ENCODE measurements at places on chromosomes 16 and 17.

- no peak for DNase-seq
Measured at GRCh38 chr17:31798205-31798724, 60.8 kb downstream of the COPRS start.

- DNase-seq = no peak
Measured at GRCh38 chr16:2082171-2082982, 34.6 kb downstream of the TSC2 start.

DNA sequence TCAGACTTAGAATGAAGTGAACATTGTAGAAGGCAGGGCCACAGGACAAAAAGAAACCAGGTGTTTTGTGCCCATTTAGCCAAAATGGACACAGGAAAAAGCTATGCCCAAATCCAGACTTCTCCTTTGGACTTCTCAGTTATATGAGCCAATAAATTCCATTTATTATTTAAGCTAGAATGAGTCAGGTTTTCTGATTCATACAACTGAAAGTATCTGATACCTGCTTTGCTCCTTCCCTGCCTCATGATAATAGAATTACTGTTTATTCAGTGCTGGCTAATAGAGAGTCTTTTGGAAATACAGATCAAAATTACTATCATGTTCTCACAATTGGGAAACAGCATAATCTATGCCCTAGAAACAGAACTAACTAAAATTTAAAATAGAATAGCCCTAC, 8.7 kb upstream of the CPD start:
- DNase-seq = no peak

- peak; percentile 63 for DNase-seq
Measured at GRCh38 chr17:21166595-21167210, 39.9 kb downstream of the DHRS7B start.

- peak; percentile 80 for DNase-seq
Measured at GRCh38 chr17:78381601-78382232, 3.3 kb downstream of the PGS1 start.

GRCh38 chr16:67544844-67545664, 16.4 kb downstream of the RIPOR1 start:
- no peak for DNase-seq

- peak; percentile 59 for DNase-seq
Measured at GRCh38 chr16:391885-392335, 5.1 kb upstream of the NME4 start.

GRCh38 chr17:48283411-48283810, 146.6 kb downstream of the SKAP1 start:
- DNase-seq = no peak

DNA sequence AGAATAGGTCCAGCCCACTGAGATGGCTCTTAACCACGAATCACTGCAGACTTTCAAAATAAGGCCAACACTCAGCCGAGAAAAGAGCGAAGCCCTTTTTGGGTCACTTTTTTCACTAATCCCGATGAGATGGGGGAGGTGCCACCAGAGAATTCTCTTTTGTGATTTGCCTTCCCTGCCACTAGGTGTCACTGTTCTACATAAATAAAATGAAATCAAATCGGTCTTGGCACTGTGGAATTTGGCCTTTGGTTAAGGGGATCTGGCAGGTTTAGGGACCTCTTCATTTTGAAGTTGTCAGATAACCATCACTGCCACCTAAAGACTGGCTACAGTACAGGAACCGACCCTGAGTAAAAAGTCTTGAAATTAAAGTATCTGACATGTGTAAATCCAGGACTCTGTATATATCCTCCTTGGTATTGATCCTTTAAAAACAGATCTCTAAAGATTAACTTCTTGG, 147.0 kb downstream of the HS3ST4 start:
- peak; percentile 31 for DNase-seq

DNA sequence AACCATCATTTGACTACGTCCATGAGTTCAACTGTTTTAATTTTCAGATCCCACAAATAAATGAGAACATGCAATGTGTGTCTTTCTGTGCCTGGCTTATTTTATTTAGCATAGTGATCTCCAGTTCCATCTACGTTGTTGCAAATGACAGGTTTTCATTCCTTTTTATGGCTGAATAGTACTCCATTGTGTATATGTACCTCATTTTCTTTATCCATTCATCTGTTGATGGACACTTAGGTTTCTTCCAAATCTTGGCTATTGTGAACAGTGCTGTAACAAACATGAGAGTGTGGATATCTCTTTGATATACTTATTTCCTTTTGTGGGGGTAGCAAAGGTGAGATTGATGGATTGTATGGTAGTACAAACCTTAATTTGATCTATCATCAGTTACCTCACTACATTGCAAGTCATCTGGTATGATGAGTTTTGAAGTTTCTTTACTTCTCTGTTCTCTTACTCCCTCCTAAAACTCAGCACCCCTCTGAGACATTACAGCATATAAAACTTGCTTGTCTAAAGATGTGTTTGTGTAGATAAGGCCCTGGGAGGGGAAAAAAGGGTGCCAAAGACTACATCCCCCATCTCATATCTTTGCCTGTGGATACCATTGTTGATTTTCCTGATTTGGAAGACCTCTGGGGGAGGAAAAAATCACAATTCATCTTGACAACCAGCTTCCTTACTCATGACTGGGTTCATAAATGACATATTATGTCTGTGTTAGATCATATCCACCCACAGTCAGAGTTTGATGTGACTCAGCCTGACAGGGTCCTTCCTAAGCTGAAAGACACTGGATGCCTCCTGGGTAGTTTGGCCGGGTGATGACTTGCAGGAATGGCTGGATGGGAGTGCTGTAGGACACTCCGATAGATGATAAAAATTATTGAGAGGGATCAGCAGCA, 47.6 kb downstream of the ABCA9 start:
- DNase-seq = peak; percentile 67

- DNase-seq = no peak
Measured at GRCh38 chr16:66927918-66928649, 2.7 kb upstream of the RRAD start.

DNA sequence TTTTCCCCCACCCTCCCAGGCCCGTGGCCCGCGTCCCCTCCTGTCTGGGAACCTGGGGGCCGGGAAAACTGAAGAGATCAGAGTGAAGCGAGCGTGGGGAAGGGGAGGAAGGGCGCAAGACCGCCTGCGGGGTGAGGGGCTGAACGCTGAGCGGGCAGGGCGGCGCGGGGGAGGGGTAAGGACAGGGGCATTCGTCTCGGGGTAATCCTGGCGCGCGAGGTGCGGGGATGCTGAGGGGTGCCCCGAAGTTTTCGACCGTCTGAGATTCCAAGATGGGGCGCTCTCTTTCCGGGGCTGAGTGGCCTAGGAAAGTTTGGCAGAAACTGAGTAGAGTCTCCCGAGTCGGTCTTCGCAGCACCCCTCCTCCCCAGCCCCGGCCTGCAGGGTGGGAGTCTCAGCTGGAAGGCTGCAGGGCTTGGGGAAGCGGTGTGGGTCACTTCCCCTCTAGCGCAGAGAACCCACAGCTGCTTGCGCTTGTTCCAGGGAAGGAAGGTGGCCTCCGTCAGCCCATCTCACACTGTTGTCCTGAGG, 555 bp downstream of the TTYH2 start:
- DNase-seq = no peak

GRCh38 chr17:75133001-75133400, 1.5 kb upstream of the NT5C start:
- DNase-seq = no peak

- DNase-seq = peak; percentile 58
Measured at GRCh38 chr17:6473128-6473767, 29.0 kb downstream of the PIMREG start.

All from fibroblast of skin of abdomen (primary cell).